Effector memory CD4-positive, alpha-beta T cell (primary cell): ENCODE measurements at places on chromosomes 11 and 22.
A peak's percentile ranks its signal among the peaks of the same experiment; 100 is the strongest.

GRCh38 chr11:2466869-2467694, 22.3 kb downstream of the KCNQ1 start:
- DNase-seq = peak; percentile 33

DNA sequence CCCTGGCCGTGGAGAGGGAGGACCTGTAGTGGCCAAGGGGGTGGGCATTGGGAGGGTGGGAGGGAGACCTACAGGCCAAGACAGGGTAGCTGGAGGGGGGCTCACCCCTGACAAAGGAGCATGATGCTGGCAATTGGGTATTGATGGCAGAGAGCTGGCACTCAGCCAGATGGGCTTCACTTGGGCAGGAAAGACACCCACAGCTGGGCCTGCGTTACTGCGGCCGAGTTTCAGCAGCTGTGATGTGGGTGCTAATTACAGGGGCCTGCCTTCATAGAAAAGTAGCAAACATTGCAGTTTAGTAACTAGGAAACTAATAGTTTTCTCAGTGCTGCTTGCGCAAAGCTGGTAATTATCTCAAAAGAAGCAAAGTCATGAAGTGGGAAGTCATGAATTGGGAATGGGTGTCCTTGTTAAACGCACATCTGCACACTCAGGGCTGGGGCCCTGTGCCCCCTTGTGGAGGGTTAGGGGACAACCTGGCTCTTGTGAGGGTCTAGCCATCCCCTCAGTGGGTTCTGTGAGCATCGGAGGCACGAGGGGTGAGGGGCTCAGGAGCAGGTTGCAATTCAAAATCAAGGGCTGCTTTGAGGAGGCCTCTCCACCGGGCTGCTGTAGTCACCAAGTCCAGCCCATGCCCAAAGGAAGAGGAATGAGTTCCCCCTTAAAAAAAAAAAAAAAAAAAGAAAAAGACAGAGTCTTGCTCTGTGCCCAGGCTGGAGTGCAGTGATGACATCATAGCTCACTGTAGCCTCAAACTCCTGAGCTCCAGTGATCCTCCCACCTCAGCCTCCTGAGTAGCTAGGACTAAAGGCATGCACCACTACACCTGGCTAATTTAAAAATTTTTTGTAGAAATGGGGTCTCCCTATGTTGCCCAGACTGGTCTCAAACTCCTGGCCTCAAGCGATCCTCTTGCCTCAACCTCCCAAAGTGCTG, 24.4 kb upstream of the TXNRD2 start:
- DNase-seq = no peak

DNA sequence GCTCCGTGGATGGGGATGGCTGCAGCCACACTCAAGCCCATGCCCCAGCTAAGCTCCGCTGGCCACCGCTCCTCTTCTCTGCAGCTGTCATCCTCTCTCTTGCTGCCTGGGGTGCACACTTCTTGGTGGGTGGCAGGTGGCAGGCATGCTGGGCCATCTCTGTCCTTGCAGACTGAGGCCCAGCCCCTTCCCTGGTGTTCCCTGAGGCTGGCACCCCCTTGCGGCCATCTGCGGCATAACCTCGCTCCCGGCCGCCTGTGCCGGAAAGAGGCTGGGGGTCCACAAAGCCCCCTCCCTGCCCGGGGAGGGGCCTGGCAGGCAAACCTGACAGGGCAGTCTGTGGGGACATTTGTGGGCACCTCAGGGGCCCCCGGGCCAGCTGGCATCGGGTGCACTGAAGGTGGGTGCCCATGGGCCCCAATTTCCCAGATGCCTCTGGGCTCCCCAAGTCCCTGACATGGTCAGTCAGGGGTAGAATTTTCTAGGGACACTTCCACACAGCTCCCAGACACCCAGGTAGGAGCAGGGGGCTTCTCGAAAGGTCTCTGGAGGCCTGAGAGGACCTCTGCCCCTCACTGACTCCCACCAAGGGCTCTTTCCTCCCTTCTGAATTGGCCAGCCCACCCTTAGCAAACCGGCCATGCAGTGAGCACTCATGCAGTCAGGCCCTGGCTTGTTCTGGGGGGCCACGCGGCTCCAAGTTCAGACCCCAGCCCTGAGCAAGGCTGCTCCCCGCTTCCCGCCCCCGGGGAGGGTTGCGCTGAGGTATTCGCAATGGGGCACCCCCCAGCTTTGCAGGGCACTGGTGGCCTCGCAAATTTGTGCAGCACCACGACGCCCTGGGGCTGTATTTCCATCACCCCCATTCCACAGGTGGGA, 23.5 kb upstream of the TH start:
- DNase-seq = peak; percentile 7

- DNase-seq = no peak
Observed at GRCh38 chr22:41943661-41944209, 3.2 kb downstream of the CENPM start.

DNA sequence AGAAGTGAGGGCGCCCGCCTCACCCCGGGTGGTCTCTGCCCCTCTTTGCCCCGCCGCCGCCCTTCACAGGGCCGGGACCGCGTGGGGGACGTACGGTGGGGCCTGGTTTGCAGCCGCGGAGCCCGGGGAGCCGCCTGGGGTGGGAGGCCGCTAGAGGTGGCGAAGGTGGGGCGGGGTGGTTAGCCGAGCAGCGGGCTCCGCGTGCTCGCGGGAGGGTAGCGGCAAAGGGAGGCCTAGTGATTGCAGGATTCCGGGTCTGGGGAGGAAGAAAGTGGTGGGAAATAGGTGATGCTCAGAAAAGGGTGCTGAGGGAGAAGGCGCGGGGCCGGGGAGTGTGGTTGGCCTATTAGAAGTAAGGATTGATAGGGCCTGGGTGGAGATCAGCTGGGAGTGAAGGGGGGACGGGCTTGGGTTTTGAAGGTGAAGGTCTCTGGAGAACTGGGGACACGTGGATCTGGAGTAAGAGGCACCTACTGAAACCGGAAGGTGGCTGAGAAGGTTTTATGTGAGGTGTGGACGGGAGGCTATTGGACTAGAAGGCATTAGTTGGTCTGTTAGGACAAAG, 571 bp downstream of the FAR1 start:
- no peak for DNase-seq

GRCh38 chr11:57476047-57476756, 15.9 kb downstream of the RTN4RL2 start:
- no peak for DNase-seq

- DNase-seq = no peak
Observed at GRCh38 chr11:63910675-63911074, 6.3 kb downstream of the RCOR2 start.

GRCh38 chr22:40965936-40966725, 15.0 kb downstream of the RBX1 start:
- DNase-seq = no peak

- DNase-seq = no peak
Observed at GRCh38 chr11:62421996-62422395, 3.2 kb downstream of the SCGB1A1 start.

GRCh38 chr22:47919001-47919441, 1156.6 kb downstream of the TBC1D22A start:
- DNase-seq = no peak

GRCh38 chr22:27197052-27197451, 539.7 kb downstream of the MIAT start:
- DNase-seq = no peak

DNA sequence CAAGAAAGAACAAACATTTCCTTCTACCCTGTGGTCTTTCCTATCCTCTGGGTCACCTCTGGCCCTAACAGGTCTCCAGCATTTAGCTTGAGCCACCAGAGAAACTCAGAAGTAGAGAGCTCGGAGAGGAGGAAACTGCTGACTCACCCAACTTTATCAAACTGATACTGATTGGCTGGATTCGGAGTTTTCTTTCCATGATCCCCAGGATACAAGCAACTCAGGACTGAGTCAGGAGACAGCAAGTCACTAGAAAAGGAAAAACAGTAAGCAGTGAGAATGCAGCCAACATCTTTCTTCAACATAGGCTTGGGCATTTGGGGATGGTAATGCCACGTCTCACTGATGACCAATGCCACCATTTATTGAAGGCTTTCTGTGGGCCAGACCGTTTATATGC, 32.7 kb downstream of the THOC5 start:
- no peak for DNase-seq

GRCh38 chr11:128289048-128289447, 298.3 kb downstream of the ETS1 start:
- DNase-seq = no peak
